ENCODE measurements at places on chromosomes 13 and 19. TPM values are rescaled to one million over a fixed set of nuclear protein-coding genes. Genes with fewer than 3 reads are reported as not detected.

- H3K4me3 ChIP-seq, result no peak overlapping the region
- no peaks in the 10 kb centered on the region for H3K36me3 ChIP-seq
- H3K27me3 ChIP-seq, result no peaks in the 10 kb centered on the region
- no peaks in the 10 kb centered on the region for H3K4me1 ChIP-seq
- DNase-seq, result no peak
These were observed 69.1 kb upstream of the POSTN start for GRCh38 chr13:37667702-37668101.

- no peaks in the 10 kb centered on the region for H3K36me3 ChIP-seq
- H3K4me3 ChIP-seq, result no peak overlapping the region
- no peak overlapping the region for H3K27ac ChIP-seq
- H3K4me1 ChIP-seq, result no peaks in the 10 kb centered on the region
- no peaks in the 10 kb centered on the region for H3K27me3 ChIP-seq
These were observed 8.6 kb downstream of the LTBP4 start for GRCh38 chr19:40609561-40610395.

Gene JAK3
- polyA plus RNA-seq, result 2.3 TPM

Gene SLC10A2
- polyA plus RNA-seq, result not detected
